ENCODE measurements at places on chromosomes 4 and X.
A peak's percentile ranks its signal among the peaks of the same experiment; 100 is the strongest.

DNA sequence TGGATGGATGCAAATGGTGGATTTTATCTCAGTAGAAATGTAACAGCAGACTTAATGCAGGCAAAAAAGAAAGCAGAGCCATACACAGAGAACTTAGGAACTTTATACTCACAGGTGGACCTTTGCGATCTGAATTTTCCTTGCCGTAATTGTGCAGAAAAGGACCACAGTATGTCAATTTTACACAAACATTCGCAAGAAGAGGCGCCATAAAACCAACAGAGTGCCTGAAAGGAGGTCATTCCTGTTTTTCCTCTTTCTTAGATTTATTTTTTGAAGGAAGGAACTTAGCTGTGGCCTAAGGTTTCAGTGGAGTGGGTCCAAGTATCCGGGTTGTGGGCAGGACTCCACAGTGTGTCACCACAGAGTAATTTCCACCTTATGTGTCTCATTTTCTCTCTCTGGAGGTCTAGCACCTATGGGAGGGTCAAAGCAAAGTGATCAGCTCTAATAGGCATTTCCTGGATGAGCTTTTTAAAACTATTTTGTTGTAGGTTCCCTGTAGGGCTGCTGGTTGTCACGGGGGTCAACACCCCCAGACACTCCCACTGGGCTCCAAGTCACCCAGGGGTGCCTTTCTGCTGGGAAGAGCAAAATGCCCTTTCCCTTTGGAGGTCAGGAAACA is 24.7 kb upstream of the PBDC1 start:
- DNase-seq, result peak; percentile 51

GRCh38 chr4:33989820-33990443 is 2254.4 kb downstream of the ARAP2 start:
- DNase-seq, result no peak

DNA sequence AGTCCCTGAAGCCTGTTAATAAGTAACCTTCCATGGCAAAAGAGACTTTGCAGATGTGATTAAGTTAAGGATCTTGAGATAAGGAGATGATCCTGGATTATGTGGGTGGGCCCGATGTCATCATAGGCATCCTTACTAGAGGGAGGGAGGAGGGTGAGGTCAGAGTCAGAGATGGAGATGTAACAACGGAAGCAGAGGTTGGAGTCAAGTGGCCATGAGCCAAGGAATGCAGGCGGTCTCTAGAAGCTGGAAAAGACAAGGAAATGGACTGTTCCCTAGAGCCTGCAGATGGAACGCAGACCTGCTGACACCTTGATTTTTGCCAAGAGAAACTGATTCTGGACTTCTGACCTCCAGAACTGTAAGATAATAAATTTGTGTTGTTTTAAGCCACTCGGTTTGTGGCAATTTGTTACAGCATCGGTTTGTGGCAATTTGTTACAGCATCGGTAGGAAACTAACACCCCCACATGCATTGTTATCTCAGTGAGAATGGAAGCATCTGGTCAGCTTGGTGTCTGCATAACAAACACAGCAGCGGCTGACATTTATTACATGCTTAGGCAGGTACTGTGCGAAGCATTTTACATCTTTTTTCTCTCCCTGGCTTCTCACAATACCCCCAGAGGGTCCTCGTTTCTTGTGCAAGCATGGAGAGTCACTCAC is 55.6 kb downstream of the CLDN34 start:
- DNase-seq, result peak; percentile 48

GRCh38 chrX:352181-352580 is 33.6 kb upstream of the GTPBP6 start:
- DNase-seq, result no peak

DNA sequence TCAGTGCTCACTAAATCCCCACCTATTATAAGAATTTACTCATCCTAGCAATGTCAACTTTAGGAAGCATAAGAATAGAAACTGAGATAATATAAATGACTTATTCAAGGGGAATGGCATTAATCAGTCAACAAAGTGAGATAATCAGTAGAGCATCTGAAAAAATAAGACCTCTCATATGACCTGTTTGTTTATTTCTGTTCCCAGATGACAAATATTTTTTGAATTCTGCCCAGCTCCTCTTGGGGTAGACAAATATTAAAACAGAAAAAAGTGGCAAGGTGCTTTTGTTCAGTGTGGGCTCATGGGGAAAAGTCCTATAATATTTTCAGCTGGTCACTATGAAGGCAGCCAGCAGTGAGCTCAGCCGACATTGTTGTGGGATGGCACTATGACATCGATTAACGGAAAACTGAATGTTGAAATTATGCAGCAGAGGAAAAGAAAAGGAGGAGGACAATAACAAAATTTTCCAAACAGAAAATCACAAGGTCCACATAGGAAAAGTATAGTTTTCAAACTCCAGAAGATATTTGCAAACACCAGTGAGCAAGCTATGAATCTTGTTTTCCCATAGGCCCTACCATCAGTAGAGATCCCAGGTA is 109.6 kb downstream of the ANXA3 start:
- no peak for DNase-seq
